ENCODE measurements at places on chromosomes 5 and 9. TPM values are rescaled to one million over a fixed set of nuclear protein-coding genes. Genes with fewer than 3 reads are reported as not detected.

The GRXCR2 gene
- not detected for total RNA-seq

The NDUFB6 gene
- total RNA-seq = 59.6 TPM

The C9orf50 gene
- not detected for total RNA-seq

The SPRY4 gene
- 6.2 TPM for total RNA-seq

The EIF4E1B gene
- total RNA-seq = not detected

The DMGDH gene
- 2.3 TPM for total RNA-seq

The HNRNPA0 gene
- 11.5 TPM for total RNA-seq

The PRRX2 gene
- total RNA-seq = 1.1 TPM

The PCDHB16 gene
- total RNA-seq = 0.56 TPM

The ADAMTS19 gene
- total RNA-seq = 0.69 TPM

The IRX4 gene
- total RNA-seq = not detected

The NACC2 gene
- 33.5 TPM for total RNA-seq

The ZNF454 gene
- 0.32 TPM for total RNA-seq

The ZMAT2 gene
- total RNA-seq = 47.7 TPM

The AGXT2 gene
- not detected for total RNA-seq

The TAF11L9 gene
- total RNA-seq = not detected

The GABRA6 gene
- not detected for total RNA-seq

The SV2C gene
- total RNA-seq = not detected

The CER1 gene
- not detected for total RNA-seq

The NDUFA8 gene
- total RNA-seq = 78.9 TPM

The ARL14EPL gene
- total RNA-seq = not detected

The SSNA1 gene
- 65.4 TPM for total RNA-seq

The DMRT3 gene
- total RNA-seq = not detected

The HRCT1 gene
- 0.95 TPM for total RNA-seq

The GEMIN5 gene
- 16.7 TPM for total RNA-seq

The NDST1 gene
- 30.1 TPM for total RNA-seq

The SYNPO gene
- 628 TPM for total RNA-seq

The MAP3K1 gene
- total RNA-seq = 3.4 TPM

The FBLL1 gene
- not detected for total RNA-seq

The NFIB gene
- 48.6 TPM for total RNA-seq

The DAB2 gene
- 18.5 TPM for total RNA-seq

The TRIM36 gene
- total RNA-seq = 0.06 TPM
